Stimulated activated CD4-positive, alpha-beta T cell treated with anti-CD3 and anti-CD28 coated beads, Interleukin-15, amount 100 ng/mL, for 48 hours (primary cell): ENCODE measurements at places on chromosomes 6 and 20.

- no peak for DNase-seq
Measured at GRCh38 chr20:11431621-11432020, 486.1 kb upstream of the BTBD3 start.

DNA sequence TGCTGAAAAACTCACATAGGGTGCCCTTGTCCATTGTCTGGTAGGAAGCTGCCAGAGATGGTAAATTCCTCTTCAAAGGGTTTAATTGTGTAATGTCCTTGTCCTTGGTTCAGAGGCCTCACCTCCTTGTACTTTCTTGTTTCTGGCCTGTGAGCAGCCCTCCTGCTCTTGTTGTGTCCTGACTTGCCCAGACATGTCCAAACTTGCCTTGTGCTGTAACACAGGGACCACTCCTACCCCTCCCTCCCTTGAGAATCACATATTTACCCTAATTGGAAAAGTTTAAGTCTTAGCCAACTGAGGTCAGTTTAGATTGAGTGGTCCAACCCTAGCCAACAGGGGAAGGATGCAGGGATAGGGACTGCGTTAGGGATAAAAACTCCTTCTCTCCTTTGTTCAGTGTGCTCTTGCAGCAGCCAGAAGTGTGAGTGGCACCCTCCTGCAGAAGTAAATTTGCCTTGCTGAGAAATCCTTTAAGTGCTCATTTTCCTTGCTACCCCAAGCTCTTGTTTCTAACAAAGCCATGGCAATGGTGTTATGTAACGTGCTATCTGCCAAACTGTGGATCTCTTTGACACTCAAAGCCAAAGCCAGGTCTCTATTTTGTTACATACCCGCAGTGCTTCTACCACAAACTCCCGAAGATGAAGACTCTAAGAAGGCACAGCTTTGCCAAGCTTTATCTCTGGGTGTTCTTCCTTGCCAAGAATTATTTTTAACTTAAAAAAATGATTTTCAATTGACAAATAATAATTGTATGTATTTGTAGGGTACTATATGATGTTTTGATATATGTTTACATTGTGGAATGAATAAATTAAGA lies 414.5 kb downstream of the ESR1 start:
- no peak for DNase-seq

- DNase-seq = no peak
Measured at GRCh38 chr6:134936476-134936875, 13.4 kb downstream of the ALDH8A1 start.

DNA sequence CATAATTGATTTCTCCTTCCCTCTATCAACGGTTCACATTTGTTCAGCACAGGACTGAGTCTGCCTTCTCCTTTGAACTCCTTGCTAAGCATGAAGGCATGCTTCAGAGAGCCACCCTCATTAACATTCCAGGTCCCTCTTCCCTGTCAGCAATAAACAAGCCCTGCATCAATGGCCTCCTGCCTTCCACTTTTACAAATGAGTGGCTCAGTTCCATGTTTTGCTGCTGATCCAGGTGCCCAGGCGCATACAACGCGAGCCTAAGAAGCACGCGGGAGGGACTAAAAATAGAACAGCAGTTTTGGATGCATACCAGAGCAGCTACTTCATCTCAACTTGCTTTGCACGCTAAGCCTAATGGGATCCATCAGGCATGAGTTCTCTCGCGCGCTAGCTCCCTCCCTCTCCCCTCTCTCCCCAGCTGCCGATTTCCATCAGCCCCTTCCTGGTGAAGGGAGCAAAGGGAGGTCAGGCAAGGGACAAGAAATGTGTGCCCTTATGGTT lies 53.4 kb downstream of the TRAF3IP2 start:
- no peak for DNase-seq

DNA sequence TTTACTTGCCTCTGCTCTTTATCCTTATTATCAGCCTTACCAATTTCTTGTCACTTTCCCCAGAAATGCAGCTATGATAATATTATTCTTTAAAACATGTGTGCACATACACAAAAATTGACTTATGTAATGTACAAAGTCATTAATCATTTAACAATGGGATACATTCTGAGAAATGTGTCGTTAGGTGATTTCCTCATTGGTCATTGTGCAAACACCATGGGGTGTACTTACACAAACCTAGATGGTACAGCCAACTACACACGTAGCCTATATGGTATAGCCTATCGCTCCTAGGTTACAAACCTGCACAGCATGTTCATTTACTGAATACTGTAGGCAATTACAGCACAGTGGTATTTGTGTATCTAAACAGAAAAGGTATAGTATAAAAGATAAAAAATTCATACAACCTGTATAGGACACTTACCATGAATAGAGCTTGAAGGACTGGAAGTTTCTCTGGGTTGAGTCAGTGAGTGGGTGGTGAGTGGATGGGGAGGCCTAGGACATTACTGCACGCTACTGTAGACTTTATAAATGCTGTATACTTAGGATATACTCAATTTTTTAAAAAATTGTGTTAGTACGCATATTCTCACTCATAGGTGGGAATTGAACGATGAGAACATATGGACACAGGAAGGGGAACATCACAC lies 56.9 kb downstream of the HIVEP1 start:
- DNase-seq = no peak

DNA sequence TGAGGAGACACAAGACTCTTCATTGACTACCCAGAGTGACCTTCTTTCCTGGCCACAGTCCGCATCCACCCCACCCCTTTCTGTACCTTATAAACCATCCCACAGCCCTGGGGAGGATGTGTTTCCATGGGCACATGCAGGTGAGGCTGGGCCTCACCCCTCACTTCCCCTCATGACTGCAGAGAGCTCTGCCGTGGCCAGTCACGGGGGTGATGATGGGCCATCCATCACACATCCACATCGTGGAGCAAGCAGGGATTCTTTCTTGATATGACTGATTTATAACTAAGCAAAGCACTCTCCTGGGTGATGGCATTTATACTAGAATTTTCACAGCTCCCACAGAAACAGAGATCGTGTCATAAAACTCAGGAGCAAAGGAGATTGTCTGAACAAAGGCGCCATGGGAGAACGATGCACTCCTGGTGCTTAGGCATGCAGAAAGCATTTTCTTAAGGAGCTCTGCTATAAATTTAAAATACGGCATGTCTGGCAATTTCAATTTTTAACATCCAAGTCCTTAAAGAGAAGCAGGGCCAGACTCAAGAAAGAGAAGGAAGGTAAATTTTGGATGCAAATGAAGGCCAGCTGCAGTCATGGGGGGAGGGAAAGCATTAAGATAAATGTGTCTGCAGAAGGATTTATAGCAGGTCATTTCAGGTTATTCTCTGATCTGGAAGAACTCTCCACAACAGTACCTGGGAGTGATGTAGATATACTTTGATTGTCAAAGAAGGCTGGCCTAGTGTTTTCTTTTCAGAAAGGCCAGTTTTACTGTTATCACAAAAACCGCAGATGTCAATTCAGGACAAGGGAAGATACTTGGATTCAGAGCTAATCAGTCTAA lies 777.0 kb downstream of the C6orf118 start:
- DNase-seq = no peak

DNA sequence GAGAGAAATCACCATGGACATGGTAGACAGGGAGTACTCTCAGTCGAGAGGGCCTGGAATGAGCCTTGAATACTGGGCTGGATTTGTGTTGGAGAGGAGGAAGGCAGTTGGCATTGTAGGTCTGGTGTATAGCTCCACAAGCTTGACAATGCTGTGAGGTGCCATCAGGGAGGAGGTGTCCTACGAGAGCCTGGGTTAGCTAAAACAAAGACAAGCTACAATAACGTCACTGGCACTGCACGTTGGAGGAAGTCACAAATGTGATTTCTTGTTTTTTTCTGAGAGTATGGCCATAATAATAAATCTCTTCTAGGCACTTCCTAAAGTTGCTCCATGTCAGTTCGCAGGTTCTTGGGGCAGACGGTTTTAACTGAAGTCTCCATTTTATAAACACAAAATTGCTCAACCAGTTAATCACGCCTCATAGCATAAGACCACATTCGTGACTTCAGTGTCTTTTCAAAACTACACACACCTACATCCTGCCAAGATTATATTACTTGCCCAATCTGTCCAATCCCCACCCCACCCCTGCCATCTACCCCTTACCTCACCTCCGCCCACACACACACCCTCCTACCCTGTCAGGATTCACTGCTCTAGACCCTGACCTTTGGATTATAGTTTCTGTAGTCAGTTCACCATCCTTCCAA lies 4.4 kb upstream of the HLA-DMB start:
- no peak for DNase-seq

GRCh38 chr6:56474532-56474931 lies 168.2 kb downstream of the DST start:
- DNase-seq = no peak

GRCh38 chr6:44034391-44034861 lies 92.8 kb downstream of the MRPL14 start:
- DNase-seq = no peak

DNA sequence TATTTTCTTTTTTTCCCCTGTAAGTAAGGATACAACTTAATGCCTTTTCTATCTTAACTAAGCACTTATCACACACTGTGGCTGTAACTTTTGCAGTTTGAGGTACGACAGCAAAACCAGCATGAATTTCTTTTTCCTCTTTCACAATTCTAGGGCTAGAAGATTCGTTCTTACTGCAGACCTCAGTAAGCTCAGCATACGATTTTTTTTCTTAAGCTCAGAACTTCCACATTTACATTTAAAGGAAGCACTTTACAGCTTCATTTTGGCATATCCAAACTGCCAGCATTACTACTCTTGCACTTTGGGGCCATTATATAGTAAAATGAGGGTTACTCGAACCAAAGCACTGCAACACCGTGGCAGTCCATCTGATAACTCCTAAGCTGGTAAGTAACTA lies 889 bp upstream of the CHMP4B start:
- DNase-seq = no peak

GRCh38 chr6:10722570-10722819 lies 375 bp upstream of the TMEM14C start:
- no peak for DNase-seq

GRCh38 chr6:35445691-35446090 lies 6.4 kb upstream of the FANCE start:
- no peak for DNase-seq

GRCh38 chr6:12585497-12585958 lies 131.0 kb upstream of the PHACTR1 start:
- no peak for DNase-seq

GRCh38 chr6:34447910-34448309 lies 18.0 kb upstream of the PACSIN1 start:
- DNase-seq = no peak

GRCh38 chr6:74946961-74947360 lies 258.9 kb downstream of the COL12A1 start:
- DNase-seq = no peak

DNA sequence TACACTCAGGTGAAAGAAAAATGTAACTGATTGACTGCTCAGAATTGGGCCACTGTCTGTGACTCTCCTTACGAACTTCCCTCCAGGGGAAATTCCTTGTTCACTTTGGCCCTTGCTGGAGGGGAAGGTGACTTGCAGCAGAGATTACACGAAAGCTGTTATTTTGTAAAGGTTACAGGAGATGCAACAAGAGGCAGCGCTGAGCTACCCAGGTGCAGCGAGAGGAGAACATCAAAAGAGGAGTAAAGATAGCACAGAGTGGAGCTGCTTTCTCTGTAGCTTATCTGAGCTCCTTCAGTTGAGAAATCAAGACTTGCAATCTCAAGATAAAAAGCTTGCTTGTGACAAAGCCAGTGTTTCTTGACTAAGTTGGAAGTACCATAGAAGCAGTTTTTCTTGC lies 144.6 kb downstream of the ARHGAP18 start:
- DNase-seq = no peak

DNA sequence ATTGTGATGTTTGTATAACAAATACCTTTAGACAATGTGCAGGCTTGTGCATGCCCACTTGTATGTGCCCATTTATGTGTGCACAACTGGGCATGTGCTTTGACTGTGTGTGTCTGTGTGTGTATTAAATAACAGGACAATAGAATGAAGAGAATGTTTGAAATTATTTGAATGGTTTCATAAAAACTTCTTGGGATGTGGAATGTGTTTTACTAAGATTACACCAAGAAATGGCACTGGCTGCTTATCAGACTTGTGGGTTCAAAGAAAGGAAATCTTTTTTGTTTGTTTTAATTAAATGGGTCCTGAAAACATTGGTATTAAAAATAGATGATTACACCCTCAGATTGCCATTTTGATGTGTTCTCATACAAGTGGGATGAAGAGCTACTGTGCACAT lies 191.6 kb upstream of the CCN2 start:
- no peak for DNase-seq

DNA sequence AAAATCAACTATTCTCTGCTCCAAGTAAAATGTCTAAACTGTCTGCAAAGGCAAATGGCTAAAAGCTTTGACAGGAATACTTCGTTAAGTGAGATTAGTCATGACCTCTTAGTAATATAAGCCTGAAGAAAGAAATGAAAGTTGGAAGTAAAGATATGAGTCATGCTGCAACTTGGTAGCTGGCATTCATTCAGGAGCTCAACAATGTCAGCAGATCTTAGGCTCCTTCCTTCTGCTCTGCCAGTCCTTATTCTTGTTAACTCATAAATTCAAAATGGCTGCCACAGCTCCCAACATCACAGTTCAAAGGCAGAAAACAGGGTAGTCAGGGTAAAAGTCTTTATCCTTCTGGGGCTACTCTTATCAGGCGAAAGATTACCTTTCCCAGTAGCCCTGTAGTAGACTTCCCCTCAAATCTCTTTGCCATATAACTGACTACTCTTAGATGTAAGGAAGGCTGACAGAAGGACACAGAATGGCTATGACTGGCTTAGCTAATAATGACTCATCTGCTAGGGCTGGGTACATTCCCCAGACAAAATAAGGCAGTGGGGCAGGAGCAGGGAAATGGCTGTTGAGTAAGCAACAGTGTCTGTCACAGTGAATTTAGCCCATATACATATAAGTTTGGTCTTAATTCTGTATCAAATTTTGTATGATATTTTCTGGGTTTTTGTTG lies 24.4 kb upstream of the C6orf62 start:
- peak; percentile 15 for DNase-seq

DNA sequence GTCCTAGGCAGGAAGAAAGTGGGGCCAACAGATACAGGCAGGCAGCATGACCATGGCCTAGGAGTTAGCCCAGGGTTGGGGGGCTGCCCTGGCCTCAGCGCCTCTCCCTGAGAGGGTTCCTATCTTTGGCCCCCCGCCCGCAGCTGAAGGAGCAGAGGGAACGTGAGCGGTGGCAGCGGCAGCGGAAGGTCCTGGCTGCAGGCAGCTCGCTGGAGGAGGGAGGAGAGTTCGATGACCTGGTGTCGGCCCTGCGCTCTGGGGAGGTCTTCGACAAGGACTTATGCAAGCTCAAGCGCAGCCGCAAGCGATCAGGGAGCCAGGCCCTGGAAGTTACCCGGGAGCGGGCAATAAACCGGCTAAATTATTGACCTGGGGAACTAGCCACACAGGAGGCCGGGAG lies 32.6 kb downstream of the MOCS1 start:
- DNase-seq = no peak

DNA sequence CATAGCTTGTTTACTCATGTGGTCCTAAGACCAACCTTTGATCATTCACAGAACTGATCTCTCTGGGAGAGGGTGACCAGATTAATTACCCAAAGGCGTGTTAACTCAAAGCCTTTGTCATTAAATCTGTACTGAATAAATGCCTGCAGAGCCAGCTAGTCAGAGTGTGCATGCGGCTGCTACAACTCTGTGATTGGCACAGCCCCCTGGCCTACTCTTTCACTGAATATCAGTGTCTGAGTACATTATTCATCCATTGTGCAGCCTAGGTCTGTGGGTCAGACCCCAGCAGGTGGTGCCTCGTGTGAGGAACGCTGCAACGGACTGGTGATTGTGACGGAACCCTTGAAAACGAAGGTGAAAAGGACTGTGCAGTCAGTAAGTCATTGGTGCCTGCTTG lies 663.6 kb downstream of the PHF3 start:
- no peak for DNase-seq
